Foreskin keratinocyte (primary cell): ENCODE measurements at places on chromosomes 16 and 17.

DNA sequence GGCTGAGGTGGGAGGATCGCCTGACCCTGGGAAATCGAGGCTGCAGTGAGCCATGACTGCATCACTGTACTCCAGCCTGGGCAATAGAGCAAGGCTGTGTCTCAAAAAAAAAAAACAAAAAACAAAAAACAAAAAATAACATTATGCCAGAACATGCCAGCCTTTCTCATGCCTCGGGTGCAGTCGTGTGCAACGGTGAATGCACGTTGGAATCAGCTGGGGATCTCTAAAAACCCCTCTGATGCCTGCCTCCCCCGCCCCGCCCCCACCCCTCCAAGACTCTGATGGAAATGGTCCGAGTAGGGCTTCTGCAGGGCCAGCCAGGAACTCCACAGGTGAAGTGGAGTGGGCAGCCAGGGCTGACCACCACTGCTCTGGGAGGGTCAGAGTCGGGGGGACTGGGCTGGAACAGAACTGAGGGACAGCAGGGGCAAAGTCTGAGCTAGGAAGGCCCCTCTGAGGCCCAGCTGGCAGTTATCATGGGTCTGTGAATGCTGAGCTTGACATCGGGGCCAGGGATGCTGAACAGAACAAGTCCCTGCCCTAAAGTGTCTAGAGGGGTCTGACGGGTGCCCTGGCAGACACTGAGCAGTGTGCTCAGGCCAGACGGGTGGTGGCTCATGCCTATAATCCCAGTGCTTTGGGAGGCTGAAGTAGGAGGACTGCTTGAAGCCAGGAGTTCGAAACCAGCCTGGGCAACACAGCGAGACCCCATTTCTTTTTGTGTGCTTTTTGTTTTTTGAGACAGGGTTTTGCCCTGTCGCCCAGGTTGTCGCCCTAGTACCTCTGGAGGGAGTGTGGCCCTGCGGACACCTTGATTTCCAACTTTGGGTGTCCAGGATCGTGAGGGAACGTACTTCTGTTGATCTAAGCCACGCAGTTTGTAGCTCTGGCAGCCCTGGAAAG lies 193.4 kb upstream of the GSE1 start:
- DNase-seq, result no peak

GRCh38 chr17:6269478-6269877 lies 165.4 kb downstream of the AIPL1 start:
- peak; percentile 25 for DNase-seq

- DNase-seq, result peak; percentile 94
These were observed 376.4 kb downstream of the SLC39A11 start for GRCh38 chr17:72715906-72716572.

DNA sequence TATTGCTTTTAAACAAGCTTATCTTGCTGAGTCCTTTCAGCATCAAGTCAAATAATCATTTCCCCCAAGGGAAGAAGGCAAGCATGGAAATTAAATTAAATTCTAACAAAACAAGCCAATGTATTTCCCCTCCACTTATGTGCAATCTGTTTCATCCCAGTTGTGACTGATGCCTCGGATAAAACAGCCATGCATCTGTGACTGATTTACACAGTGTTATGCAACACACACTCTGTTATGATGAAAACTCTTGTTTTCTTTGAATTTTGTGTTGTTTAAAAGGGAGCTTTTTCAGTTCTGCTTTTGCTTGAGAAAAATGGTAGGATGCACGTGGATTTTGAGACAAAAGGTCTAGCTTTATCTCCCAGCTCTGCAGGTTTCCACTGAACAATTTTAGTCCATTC lies 32.6 kb downstream of the TMEM100 start:
- no peak for DNase-seq

DNA sequence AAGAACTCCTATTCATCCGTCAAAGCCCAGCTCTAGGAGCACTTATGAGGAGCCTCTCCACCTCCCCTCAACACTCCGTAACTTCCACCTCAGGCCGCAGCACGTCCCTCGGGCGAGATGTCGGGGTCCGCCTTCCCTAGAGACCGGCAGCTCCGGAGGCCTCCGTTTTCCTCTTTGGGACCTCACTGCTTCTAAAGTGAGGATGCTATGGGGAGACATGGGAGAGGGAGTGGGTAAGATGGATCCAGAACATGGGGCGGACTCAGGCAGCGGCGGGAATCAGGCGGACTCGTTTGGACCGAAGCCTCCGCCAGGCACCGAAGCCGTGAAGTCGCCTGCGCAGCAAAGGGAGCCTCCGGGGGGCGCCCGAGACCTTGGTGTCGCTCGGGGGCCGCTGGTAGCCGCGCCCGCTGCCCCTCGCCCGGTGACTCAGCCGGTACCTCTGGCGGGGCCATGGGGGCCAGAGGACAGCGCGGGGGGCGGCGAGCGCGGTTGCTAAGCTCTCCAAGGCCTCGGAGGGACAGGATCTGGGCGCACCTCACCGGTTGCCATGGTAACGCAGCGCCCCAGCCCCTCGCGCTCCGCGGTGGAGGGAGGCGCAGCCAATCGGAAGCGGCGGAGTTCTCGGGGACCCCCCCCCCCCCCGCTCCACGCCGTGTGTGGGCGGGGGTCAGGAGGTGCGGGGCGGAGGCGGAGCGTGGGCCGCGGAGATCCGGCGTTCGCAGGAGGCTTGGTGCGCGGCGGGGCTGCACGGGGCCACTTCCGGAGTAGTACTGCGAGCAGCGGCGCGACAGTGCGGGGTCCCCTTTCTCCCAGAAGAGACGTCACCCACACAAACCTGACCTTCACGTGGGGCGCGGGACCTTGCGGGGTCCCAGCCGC lies 1.3 kb upstream of the HIC1 start:
- DNase-seq, result no peak

DNA sequence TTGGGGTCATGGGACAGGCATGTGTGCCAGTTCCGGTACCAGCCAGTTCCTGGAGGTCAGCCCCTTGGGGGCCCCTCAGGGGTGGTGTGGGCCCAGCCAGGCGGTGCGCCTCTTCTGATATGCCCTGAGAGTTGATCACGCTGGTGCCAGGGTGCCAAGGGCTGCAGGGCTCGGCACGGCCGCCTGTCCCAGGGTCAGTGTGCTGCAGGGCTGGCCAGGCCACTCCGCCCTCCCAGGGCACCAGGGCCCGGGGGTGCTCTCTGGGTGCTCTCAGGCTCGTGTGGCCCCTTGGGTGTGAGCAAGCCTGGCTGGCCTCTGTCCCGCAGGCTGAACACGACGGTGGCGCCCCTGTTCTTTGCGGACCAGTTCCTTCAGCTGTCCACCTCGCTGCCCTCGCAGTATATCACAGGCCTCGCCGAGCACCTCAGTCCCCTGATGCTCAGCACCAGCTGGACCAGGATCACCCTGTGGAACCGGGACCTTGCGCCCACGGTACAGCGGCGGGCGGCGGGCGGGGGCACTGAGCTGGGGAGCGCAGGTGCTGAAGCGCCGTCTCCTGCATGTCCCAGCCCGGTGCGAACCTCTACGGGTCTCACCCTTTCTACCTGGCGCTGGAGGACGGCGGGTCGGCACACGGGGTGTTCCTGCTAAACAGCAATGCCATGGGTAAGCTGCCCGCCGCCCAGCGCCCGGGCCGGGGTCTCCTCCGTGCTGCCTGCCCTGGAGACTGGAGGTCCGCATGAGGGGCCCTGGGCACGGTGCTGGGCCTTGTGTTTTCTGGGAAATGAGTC lies 6.0 kb downstream of the GAA start:
- no peak for DNase-seq

- DNase-seq, result no peak
These were observed 102.8 kb upstream of the PLCG2 start for GRCh38 chr16:81676066-81676882.

DNA sequence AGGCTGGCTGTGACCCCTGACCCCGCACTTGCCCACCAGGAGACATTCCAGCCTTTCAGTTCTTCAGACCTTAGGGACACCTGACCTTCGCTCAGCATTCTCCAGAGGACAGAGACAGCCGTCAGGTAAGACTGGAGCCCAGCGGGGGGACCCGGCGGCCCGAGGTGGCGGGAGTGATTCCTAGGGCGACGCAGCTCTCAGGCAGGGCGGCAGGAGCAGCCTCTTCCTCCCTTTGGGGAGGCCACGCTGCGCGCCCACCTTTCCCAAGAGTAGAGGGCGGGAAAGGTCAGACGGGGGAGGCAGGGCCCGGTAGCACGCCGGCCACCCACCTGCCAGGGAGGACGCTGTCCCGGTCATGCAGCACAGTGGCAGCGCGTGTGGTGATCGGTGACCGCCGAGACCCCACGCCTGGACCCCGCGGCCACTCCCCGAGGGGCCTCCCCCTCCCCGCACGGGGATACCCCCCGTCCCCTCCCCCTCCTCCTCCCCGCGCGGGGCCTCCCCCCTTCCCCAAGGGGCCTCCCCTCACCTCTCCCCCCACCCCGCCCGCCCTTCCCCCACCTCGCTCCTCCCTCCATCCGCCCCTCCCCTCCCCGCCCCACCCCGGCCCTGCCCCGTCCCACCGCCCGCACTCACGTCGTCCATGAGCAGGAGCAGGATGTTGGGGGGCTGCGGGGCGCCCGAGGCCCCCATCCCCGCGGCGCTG lies 472 bp downstream of the GALNS start:
- no peak for DNase-seq

DNA sequence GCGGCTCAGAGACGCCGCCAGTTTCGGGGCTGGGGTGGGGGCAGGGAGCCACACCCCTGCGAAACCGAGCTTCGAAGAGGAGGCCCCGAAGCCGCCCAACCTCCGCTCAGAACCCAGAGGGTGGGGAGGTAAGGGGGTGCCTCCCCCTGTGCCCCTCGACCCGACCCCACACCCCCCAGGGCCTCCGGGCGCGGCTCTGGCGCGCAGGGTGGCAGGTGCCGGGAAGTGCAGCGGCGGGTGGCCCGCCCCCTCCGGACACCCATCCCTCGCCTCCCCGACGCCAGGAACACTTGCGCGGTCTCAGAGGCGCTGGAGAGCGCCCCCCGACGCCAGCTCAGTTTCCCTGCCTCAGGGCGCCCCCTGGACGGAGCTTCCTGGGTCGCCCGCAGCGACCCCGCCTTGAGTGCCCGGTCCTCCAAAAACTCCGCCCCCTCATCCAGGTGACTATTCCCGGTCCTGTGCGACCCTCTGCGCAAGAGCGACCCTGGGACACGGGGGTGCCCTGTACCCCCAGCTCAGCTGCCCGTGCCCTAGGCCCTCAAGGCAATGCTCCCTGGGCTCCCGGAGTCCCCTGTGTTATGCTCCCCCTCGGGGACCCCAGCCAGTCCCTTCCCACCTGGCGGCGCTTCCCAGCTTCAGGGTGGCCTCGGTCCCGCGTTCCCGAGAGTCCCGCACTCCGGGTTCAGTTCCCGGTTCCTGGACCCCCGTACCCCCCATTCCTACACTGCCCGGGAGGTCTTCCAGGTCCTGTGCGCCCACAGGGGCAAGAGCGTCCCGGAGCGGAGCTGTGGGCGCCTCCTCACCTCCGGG lies 562 bp downstream of the PPL start:
- DNase-seq, result no peak
